ENCODE measurements at places on chromosomes 5 and 9.

DNA sequence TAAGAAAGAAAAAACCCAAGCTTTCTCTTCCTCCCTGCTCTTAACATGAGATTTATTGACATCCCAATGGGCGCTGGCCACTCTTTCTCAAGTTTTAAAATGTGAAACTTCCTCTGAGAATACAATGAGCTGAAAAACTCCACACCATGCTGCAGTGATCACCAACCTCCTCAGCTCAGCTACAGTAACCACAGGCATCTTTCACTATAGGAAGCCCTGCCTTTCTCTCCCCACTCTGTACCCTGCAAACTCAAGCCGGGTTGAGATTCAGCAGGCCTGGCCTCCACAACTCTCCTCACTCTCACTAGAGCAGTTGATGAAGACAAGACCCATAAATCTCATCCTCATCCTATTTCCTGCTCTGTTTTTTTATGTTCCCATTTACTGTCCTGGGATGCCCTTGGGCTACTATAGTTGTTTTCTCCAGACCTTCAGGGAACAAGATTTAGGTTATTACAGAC lies 48.3 kb downstream of the SH3TC2 start:
- no peak for DNase-seq

DNA sequence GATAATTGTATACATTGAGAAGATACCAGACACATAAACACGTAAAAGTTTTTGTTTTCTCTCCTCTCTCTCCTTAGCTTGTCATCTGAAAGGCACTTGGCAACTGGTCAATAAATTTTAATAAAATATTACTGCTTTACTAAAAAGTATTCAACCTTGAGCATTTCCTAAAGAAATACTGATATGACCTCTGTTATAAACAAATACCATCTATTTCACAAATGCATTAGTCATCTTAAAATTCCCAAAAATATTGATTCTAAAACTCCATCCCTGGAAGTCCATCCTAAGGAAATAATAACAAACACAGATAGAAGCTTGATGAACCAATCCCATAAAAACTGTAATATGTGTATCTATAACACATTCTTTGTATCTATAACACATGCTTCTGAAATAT lies 483.2 kb downstream of the TLR4 start:
- no peak for DNase-seq

- no peak for DNase-seq
These were observed 5.1 kb downstream of the MGAT1 start for GRCh38 chr5:180797256-180798192.

DNA sequence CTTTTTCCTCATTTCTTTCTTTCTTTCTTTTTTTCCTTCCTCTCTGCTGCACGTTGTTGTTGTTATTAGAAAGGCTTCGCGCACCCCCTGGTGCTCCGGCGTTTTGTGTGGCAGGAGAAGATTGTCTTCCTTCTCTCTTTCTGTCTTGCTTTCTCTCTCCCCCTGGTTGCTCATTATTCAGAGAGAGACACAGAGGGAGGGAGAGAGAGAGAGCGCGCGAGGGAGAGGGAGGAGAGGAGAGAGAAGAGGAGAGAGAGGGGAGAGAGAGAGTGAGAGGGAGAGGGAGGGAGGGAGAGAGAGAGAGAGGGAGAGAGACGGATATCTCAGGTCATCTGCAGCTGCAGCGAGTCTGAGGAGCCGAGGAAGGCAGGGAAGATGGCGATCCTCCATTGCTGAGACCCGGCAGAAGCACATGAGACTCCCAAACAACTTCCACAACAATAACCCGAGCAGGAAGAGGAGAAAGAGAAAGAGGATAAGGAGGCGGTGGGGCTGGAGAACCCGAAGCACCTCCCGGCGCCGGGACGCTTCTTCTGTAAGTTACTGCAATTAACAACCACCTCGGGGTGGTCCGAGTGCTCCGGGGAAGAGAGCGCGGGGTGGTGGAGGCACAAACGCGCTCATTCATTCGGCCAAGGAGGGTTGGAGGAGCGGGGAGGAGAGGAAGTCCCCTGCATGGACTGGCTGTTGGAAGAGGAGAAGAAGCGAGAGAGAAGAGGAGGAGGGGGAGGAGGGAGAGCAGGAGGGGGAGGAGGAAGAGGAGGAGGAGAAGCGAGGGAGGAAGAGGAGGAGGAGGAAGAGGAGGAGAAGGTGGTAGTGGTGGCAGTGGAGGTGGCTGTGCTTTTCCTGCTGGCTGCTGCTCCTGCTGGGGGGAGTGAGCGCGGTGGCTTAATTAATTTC lies at the start of gene ZNF462:
TSS of gene ZNF462 (plus strand) at position 346 of the 900 bp plus-strand sequence. CDS start 60,218 bp downstream, outside the sequence.
- no peak for DNase-seq

GRCh38 chr5:77946381-77947040 lies 170.4 kb upstream of the TBCA start:
- no peak for DNase-seq

DNA sequence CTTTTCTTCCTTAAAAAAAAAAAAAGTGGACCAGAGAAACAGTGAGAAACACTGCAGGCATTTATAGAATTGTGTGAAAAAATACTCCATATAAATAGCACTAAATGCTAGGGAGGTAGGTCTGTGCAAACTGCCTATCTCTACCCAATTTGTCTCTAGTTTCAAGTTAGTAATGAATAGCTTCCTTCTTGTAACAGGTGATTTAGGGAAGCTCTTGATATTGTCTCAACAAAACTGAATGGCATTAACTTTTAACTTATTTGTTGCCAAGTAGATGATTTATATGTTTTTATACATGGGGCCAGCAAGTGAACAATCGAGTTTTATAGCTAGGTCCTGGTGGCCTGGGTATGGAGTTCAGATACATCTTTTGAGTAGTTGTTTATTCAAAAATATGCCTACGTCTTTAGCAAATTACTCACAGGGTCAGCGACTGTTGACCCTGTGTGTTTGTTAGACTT lies 283.6 kb downstream of the NR3C1 start:
- DNase-seq, result no peak

DNA sequence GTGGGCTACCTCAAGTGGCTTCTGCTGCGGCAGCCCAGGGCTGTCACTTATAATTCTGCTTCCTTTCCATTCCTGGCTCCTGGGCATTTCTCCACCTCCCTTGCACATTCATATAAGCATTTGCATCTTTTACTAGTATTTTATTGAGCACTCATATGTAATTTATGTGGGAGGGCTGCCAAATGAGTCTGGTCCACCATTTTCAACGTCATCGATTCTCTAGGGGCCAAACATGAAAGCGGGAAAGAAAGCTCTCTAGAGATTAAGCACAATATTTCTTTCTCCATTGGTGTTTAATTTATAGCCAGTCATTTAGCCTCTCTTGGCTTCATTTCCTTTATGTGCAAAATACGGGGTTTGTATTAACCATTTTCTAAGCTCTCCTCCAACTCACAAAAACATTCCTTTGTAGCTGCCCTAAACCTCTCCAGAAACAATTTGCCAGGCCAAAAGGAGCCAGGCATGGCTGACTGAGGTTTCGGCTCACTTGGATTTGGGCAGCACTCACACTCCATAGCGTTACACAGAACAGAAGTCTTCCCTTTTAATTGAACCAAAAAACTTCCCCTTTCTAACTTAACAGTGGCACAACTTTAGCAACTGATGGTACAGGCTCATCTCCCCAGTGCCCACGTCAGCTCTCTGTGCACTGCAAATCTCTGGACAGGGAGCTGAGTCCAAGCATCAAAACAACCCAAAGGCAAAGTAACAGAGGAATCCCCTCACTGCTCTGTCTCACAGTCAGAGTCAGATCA lies 183.5 kb downstream of the ROR2 start:
- DNase-seq, result no peak

DNA sequence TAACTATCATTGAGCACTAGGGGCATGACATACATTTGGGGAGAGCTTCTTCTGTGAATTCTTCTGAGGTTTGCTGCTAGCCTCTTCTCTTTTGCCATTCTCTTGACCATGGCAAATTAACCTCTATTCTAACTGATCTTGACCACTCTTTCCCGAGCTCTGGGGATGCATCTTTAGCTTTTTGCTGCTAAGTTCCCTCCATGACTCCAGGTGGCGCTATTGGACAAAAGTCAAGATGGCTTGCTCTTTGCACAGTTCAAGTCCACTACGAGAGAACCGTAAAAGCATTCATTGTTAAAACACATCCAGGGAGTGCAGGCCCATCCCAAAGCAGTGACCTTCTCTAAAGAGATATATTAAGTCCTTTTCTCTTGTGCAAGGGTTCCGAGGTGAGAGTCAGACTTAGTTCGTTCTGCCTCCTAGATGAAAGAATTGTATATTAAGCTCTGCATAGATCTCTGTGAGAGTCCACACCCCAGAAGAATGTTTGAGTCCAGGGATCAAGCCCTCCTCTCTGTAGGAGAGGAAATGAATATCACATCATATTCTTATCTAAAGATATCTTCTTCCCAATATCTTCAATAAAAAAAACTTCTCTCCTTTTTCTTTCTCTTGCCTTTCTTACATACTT lies 1152.9 kb upstream of the CDH6 start:
- no peak for DNase-seq

DNA sequence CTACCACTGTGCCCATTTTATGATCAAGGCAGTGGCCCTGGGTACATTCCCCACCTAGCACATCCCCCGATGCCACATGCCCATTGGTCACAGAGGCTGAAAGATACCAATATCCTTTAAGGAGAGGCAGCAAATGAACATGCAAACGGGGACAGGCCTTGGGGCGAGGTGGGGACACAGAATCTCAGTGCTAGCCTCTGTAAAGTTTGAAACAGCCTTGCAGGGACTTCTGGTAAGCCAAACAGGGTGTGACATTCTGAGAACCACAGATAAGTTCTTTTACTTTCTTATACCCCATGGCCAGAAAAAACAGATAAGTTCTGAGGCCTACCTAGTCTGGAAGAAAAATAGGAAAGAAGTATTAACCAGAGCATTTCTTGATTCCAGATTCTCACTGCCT lies 60.5 kb downstream of the ACER2 start:
- no peak for DNase-seq

DNA sequence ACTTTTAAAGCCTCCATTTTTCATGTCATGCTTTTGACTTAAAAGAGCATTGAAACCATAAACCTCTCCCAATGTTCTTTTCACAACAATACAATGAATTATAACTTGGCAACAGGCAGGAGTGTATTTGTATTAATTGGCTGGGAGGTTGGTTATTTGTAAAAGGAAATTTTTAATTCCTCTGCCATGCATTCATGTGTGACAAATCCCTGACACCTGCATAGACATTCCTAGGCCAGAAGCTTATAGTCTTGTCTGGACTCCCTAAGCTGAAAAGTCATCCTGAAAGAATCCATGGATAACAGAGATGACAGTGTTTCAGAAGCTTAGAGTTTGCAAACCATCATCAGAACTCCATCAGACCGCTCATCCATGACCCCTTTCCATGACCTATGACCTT lies 76.3 kb upstream of the PTGER4 start:
- no peak for DNase-seq

DNA sequence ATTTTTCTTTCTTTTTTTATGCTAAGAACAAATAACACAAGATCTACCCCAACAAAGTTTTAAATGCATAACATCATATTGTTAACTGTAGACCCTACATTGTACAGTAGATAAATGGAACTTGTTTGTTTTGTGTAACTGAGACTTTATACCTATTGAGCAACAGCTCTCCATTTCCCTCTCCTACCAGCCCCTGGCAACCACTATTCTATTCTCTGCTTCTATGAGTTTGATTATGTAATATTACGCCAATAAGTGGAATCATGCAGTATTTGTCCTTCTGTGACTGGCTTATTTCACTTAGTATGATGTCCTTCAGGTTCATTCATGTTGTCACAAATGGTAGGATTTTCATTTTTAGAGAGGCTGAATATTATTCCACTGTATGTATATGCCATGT lies 308.2 kb upstream of the PRR16 start:
- no peak for DNase-seq

- DNase-seq, result no peak
These were observed 92.1 kb upstream of the FSTL4 start for GRCh38 chr5:133704411-133704810.

GRCh38 chr5:104223885-104224773 lies 661.5 kb upstream of the NUDT12 start:
- DNase-seq, result no peak

Measured in cortex of kidney (tissue), 1 donor.